ENCODE measurements at places on chromosomes 16 and 17. TPM values are rescaled to one million over a fixed set of nuclear protein-coding genes. Genes with fewer than 3 reads are reported as not detected.

DNA sequence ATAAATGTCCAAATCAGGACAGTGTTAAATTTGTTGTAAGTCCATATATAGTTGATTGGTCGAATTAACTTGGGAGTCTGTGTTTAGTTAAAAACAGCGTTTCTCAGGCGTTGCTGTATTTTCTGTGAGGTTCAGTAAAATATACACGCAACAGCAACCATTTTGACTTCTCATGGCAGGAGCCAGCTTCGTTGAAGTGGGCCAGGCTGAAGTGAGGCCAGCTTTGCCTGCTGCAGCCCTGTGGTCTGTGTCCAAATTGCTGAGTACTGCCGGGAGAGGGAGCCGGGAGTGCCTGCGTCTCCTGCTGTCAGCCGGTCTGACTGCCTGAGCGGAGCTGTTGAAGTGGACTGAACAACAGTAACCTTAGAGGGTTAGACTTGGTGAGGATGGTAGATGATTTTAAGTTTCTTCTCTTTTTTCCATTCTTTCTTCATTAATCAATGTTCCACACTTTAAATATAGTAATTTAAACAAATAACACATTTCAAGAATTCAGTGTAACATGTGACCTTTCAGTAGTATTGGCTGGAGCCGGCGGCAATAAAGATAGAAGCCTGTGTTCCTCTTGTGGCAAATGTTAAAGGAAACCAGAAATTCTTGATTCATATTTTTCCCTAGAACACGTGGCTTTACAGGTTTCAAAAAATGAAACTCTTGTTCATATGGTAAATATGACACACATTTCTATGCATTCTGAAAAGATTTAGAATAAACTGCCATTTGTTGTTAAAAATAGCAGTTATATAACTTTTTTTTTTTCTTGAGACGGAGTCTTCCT lies 37.0 kb upstream of the ZNF750 start:
- H3K27ac ChIP-seq: peak overlapping the region; percentile 52
- no peaks in the 10 kb centered on the region for H3K27me3 ChIP-seq
- DNase-seq: no peak
- H3K36me3 ChIP-seq: peaks cover 11% of the 10 kb centered on the region
- peaks cover 46% of the 10 kb centered on the region for H3K4me1 ChIP-seq
- H3K4me3 ChIP-seq: no peak overlapping the region

GRCh38 chr17:4945176-4945943 lies 3.0 kb downstream of the PFN1 start:
- peaks cover 45% of the 10 kb centered on the region for H3K4me1 ChIP-seq
- H3K27me3 ChIP-seq: no peaks in the 10 kb centered on the region
- peaks cover 73% of the 10 kb centered on the region for H3K36me3 ChIP-seq
- peak overlapping the region; percentile 99 for H3K27ac ChIP-seq

- H3K4me1 ChIP-seq: no peaks in the 10 kb centered on the region
- no peak for DNase-seq
- H3K27ac ChIP-seq: no peak overlapping the region
These were observed 10.7 kb upstream of the TMEM92 start for GRCh38 chr17:50263331-50264262.

DNA sequence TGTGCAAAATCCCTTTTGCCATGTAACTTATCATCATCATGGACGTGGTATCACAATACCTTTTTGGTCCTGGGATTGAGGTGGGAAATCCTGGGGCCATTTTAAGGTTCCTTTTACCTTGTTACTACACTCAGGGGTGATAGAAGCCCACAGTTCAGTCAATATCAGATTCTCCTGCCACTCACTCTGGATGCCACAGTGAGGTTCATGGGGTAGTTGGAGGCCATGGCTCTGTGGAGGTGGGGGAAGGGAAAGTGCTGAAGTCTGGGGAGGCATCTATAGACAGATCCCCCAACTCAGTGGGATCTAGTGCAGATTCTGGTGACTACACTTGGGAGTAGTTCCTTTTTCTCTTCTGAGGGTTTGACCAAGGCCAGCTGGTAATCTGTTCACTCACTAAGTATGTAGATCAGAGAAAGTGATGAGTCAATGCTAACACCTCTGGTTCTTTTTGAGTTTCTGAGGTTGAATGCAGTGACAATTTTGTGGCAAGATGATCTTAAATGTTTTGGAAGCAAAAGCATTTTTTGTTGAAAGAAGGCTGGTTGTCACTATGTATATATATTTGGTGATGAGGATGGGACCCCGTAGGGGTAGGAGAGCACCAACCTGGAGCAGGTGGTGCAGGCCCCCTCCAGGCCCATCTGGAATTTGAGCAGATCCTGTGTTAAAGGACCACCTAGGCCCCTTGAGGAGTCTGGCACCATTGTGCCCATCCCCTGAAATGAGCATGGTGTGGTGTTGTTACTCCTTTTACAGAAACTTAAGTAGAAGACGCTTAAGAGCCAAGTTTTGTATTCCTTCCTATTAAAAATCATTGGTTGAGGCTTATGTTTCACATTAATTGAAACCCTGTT lies 18.8 kb upstream of the IRF8 start:
- no peaks in the 10 kb centered on the region for H3K36me3 ChIP-seq
- H3K4me1 ChIP-seq: peaks cover 38% of the 10 kb centered on the region
- peaks cover 18% of the 10 kb centered on the region for H3K27me3 ChIP-seq
- peak; percentile 41 for DNase-seq
- H3K4me3 ChIP-seq: no peak overlapping the region

DNA sequence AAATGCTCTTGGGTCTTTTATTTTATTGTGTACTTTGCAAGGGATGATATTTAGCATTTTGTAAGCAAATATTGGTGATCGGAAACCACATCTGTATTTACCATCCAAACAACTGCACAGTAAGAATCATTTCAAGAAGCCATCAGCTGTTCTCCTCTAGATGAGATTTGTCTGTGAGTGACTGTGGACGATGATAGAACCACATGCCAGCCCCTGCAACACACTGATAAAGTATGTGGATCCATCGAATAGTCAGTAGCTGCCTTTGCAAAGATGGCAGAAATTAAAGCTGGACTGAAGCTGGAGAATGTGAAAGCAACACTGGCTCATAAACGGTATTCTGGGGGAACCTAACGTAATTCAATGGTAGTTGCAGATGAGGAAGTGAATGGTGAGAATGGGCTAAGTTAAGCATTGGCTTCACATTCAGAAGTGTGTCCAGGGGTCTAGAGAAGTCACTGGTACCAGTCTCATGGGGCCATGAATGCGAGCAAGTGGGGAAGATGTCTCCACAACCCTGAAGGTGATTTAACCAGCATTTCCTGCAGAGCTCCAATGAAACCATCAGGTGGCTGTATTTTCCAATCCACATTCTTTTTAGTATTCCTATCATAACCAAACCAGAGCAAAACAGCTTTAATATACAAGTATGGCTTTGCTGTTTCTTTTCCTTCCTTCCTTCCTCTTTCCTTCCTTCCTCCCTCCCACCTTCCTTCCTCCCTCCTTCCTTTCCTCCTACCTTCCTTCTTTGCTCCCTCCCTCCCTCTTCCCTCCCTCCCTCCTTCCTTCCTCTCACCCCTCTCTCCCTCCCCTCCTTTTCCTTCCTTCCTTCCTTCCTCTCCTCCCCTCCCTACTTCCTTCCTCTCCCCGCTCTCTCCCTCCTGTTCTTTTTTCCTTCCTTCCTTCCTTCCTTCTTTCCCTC lies 169.4 kb downstream of the ABCA8 start:
- no peak overlapping the region for H3K27ac ChIP-seq
- H3K4me1 ChIP-seq: no peaks in the 10 kb centered on the region
- H3K4me3 ChIP-seq: no peak overlapping the region
- no peaks in the 10 kb centered on the region for H3K36me3 ChIP-seq

- no peaks in the 10 kb centered on the region for H3K4me1 ChIP-seq
- H3K27ac ChIP-seq: no peak overlapping the region
- DNase-seq: no peak
- peaks cover 27% of the 10 kb centered on the region for H3K27me3 ChIP-seq
- H3K36me3 ChIP-seq: no peaks in the 10 kb centered on the region
These were observed 9.3 kb upstream of the MAF start for GRCh38 chr16:79609861-79610260.

- no peak overlapping the region for H3K27ac ChIP-seq
- peaks cover 8% of the 10 kb centered on the region for H3K4me1 ChIP-seq
- peaks cover 19% of the 10 kb centered on the region for H3K27me3 ChIP-seq
- H3K4me3 ChIP-seq: peak overlapping the region; percentile 65
These were observed 678 bp downstream of the CDR2L start for GRCh38 chr17:74987909-74988711.

GRCh38 chr16:88035292-88035691 lies 84.1 kb downstream of the BANP start:
- H3K4me3 ChIP-seq: no peak overlapping the region
- H3K36me3 ChIP-seq: peaks cover 16% of the 10 kb centered on the region
- H3K4me1 ChIP-seq: no peaks in the 10 kb centered on the region
- no peaks in the 10 kb centered on the region for H3K27me3 ChIP-seq
- H3K27ac ChIP-seq: no peak overlapping the region

ZNF778 gene
- 4.3 TPM for total RNA-seq

SRCAP gene
- 64.7 TPM for total RNA-seq

SLC7A6 gene
- total RNA-seq: 73.8 TPM
